ENCODE measurements at places on chromosomes 2 and 18. TPM values are rescaled to one million over a fixed set of nuclear protein-coding genes. Genes with fewer than 3 reads are reported as not detected.

- DNase-seq, result peak; percentile 82
These were observed 654 bp upstream of the ASB1 start for GRCh38 chr2:238425979-238426567.

GRCh38 chr2:108243566-108243965 is 3.8 kb downstream of the SULT1C3 start:
- DNase-seq, result peak; percentile 12

The VAMP5 gene
- 8.3 TPM for total RNA-seq

The GNAL gene
- total RNA-seq, result 2.7 TPM

The INHA gene
- not detected for total RNA-seq

The CEP192 gene
- total RNA-seq, result 11.7 TPM

Data from MG63 (cell line).